ENCODE measurements at places on chromosomes 16 and 17.

- DNase-seq = no peak
Measured at GRCh38 chr17:83123896-83124801, 44.7 kb downstream of the METRNL start.

DNA sequence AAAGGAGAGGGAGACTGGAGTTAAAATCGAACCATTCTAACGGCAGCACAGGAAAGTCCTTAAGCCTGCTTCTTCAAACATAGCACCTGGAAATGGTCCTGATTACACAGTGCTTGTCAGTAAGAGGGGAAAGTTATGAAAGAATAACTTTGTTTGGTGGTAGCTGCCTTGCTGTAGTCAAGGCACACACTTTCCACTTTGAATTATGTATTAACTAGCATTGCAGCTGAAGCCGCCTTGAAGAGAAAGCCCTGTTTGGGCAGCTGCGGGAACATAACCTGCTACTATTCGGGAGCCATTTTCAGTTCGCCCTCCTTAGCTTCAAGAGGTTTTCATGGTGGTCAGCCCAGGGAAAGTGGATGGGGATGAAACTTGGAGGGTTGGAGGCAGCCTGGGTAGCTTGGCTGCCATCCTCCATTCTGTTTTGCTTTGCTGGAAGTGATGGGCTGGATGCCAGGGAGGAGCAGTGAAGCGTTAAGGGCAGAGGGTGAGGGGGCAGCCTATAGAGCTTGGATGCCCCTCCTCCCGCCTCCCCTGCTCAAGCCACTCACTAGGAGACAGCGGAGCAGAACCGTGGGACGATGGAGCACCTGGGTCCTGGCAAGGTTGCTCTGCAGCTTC, 5.3 kb upstream of the HAS3 start:
- peak; percentile 71 for DNase-seq

- no peak for DNase-seq
Measured at GRCh38 chr17:2144701-2145100, 89.8 kb downstream of the HIC1 start.

DNA sequence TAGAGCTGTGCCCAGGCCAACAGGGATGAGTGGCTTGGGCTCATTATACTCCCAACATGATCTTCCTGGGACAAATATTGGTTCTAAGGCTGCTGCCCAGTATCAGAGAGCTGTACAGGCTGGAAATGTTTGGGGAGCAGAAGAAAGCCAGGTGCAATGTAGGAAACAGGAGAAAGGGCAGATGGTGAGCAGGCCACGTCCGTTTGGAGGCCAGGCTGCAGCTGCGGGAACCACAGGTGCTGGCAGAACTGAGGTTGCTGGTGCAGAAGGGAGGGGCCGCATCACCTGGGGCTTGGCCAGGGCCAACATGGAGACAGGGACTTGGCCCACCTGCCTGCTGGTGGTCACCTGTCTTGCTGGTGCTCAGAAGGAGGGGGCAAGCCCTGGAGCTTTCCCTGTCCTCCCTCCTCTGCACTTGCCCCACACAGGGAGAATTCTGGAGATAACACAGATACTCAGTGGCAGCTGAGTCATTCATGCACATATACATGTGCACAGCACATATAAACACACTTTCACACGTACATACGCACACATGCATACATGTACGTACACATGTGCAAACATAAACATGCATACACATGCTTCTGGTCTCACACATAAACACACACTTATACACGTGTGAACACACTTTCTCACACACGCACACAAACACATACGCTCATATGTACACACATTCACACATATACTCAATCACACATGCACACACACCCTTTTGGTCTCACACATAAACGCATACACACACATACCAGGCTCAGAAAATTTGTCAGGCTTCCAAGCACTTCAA, 67.7 kb downstream of the WSCD1 start:
- no peak for DNase-seq

DNA sequence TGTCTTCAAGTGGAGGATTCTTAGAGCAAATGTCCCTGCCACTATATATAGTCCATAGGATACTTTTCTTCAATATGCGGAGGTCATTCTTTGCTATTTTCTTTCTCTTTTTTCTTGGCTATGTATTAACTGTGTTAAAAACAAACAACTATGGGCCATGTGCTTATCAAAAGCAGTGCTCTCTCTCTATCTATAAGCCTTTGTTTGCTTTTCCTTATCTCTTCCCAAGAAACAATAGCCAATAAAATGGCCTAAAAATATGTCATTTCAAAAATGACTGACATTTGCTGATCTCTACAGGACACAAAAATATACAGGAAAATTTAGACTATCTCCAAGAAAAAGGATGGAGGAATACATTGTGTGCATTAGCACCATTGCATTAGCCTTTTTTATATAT, 212.1 kb downstream of the MAF start:
- no peak for DNase-seq

GRCh38 chr16:88878967-88879787, 12.7 kb upstream of the PABPN1L start:
- no peak for DNase-seq

- no peak for DNase-seq
Measured at GRCh38 chr17:61233991-61234750, 165.5 kb upstream of the TBX2 start.

DNA sequence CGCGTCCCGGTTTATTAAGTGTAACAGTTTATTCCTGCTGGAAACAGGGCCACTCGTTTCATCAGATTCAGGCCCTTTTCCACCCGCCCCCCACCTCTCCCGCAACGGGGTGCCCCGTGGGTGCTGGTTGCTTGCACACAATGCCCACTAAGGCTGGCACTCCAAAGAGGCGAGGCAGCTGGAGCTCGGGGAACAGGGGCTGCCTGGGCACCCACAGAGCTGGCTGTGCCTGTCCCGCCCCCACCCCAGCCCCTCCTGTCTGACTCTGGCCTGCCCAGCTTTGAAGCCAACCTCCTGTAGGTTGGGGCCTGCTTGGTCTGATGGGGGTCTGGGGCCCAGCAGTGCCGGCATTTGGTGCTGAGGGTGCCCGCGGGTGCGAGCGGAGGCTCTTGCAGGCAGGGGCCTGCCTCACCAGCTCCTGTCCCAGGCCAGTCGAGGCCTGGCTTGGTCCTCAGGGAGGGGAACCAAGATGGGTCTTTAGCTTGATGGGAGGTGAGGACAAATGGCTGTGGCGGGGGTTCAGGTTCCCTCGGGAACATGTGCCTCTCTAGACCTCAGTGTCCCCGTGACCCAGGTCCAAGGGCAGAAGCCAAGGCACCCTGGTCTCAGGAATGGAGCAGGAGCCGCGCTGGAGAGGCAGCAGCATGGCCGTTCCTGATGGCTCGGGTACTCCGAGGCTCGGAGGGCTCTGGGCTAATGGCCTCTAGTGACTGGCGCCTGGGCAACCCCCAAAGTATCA, 20.1 kb downstream of the MYBBP1A start:
- peak; percentile 32 for DNase-seq

- DNase-seq = peak; percentile 91
Measured at GRCh38 chr17:20009302-20010098, at the start of gene SPECC1. Gene SPECC1 (plus strand): TSS chr17:20009359. CDS start chr17:20096652, 87,293 bp downstream.

GRCh38 chr16:50830698-50831097, 88.8 kb downstream of the CYLD start:
- no peak for DNase-seq

GRCh38 chr16:57240851-57241250, 4.2 kb upstream of the ARL2BP start:
- DNase-seq = no peak

GRCh38 chr16:88421871-88422433, 31.1 kb upstream of the ZFPM1 start:
- DNase-seq = no peak

DNA sequence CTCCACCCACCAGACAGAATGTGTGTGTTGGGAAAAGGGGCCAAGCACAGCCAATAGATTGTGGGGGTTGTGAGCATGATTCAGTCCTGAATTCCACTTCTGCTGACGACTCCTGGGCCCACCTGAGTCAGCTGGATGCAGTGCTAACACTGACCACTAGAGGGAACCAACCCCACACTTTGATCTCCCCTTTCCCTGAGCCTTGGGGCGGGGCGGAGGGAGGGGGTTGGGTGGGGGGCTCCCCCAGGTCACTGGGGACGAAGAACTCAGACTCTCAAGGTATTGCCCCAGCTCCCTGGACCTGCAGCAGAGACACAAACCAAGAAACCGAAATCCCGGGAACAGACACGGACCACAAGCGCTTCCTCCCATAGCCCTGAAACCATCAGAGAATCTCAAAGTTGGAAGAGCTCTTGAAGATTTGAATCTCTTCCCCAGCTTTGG, 621 bp upstream of the CSHL1 start:
- DNase-seq = peak; percentile 10

- no peak for DNase-seq
Measured at GRCh38 chr16:85845266-85845665, 45.8 kb downstream of the COX4I1 start.

DNA sequence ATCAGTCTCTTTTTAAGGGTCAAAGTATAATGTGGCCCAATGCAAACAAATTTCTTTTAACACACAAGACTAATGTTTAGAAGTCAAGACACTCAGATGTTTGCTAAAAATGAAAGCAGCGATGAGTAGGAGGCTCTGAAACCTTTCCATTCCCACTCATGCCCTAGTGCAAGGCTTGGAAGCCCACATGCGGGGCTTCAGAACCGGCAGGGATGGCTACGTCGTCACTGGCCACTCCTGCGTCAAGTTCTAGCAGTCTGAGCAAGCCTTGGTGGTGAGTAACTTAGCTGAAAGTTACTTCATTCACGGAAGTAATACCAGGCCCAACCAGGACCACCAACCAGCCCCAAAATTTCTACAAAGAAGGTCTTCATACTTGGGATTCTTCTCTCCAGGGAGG, 14.8 kb upstream of the TMED6 start:
- DNase-seq = no peak

DNA sequence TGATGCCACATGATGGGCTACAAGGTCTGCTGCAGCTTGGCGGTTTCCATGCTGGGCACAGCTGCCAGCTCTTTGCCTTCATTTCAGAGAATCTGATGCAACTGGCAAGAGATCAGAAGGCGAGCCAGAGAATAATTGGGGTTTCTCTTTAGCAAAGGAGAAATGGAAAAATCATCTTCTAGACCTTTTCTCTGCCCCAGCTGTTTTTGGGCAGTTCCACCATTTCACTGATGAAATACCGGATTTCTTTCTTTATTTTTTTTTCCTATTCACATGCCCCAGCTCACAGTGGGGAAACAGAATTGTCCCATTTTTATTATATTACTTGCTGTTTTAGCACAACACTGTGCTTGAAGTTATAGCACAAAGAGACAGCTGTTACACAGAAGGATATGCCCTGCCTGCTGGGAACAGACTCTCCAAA, 439.3 kb upstream of the GOT2 start:
- DNase-seq = no peak

- DNase-seq = no peak
Measured at GRCh38 chr16:19753815-19754643, 36.0 kb downstream of the IQCK start.

All from NCI-H524 (cell line).